ENCODE measurements at places on chromosomes 11 and 22. TPM values are rescaled to one million over a fixed set of nuclear protein-coding genes. Genes with fewer than 3 reads are reported as not detected.

DNA sequence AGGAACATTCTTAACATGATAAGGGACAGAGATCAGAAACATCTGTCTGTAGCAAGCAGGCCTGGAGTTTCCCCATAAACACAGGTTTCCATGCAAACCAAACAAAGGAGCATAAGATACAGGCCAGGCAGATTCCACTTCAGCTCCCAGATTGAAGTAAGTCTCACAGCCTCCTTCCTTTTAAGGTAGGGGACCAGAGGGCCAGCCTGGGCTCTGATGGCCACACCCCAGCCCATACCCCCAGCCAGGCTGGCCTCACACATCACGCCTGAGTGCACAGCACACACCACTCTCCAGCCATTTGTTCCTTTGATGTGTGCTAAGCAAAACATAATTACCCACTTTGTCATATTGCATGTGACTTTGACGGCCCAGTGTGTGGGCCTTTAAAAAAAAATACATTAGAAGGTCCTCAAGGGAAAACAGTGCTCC, 518.7 kb downstream of the NTM start:
- no peak overlapping the region for H3K27ac ChIP-seq
- H3K36me3 ChIP-seq: no peaks in the 10 kb centered on the region
- H3K4me3 ChIP-seq: no peak overlapping the region
- DNase-seq: no peak
- no peaks in the 10 kb centered on the region for H3K4me1 ChIP-seq
- no peaks in the 10 kb centered on the region for H3K27me3 ChIP-seq

DNA sequence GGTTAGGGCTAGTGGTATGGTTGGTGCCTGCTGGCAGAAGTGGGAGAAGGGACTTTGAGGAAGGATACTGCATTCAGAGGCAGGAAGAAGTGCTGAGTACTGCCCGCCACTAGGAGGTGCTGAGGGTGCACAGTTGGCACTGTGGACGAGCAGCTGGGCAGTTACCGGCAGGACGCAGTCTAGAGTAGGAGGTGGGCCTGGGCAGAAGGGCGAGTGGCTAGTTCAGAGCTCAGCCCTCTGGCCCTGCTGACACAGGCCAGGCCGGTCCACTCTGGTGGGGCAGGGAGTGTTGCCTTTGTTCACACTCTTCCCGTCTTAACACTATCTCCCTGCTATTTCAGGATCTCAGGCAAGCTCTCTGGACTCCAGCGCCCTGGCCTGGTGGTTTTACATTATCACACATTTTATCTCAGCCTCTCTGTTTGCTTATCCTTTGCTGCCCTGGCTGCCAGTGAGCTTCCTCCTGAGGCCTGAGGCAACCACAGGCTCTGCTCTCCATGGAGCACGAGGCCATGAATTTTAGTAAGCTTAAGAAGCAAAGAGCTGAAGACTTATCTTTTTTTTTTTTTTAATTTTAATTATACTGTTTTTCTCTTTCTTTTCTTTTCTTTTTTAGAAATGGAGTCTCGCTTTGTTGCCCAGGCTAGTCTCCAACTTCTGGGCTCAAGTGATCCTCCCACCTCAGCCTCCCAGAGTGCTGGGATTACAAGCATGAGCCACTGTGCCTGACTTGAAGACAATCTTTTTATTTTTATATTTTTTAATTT, 26.9 kb downstream of the SNAP29 start:
- H3K27ac ChIP-seq: no peak overlapping the region
- H3K36me3 ChIP-seq: no peaks in the 10 kb centered on the region
- no peaks in the 10 kb centered on the region for H3K4me1 ChIP-seq

- H3K27ac ChIP-seq: no peak overlapping the region
- DNase-seq: peak; percentile 46
- H3K36me3 ChIP-seq: no peaks in the 10 kb centered on the region
- no peak overlapping the region for H3K4me3 ChIP-seq
Observed at GRCh38 chr22:48706934-48707762, 1120.5 kb downstream of the BRD1 start.

DNA sequence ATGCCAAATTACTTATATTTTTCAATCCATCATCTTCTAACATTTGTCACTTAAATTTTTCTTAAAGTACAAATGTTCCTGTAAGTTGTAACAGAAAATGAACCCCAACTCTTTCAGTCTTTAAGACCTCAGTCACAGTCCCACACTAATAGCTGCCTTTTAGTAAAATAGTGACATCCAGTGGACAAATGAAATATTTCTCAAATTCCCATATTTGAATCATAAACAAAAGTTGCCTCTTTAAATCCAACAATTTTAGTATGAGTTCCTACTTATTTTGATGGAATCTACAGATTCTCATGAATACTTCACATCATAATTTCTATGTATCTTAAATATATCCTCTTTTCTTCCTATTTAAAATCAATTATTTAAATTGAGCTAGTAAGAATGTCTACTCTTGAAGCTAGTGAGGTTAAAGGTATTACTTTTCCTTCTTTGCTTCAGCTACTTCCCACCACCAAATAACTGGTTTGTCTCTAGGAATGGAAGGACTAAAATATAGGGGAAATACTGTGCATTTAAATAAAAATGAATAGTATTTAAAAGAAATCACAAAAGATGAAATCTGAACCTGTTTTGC, 9.2 kb downstream of the LIN7C start:
- H3K36me3 ChIP-seq: peaks cover 4% of the 10 kb centered on the region
- no peaks in the 10 kb centered on the region for H3K4me1 ChIP-seq
- H3K27ac ChIP-seq: no peak overlapping the region
- no peaks in the 10 kb centered on the region for H3K27me3 ChIP-seq

DNA sequence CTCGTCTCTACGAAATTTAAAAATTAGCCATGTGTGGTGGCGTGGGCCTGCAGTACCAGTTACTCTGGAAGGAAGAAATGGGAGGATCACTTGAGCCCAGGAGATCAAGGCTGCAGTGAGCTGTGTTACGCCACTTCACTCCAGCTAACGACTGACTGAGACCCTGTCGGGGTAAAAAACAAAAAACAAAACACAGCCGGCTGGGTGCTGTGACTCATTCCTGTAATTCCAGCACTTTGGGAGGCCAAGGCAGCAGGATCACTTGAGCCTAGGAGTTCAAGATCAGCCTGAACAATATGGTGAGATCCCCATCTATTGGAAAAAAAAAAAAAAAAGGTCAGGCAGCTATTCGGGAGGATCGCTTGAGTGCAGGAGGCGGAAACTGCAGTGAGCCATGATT, 2.4 kb downstream of the PAFAH1B2 start:
- no peaks in the 10 kb centered on the region for H3K36me3 ChIP-seq
- no peaks in the 10 kb centered on the region for H3K4me1 ChIP-seq
- no peaks in the 10 kb centered on the region for H3K27me3 ChIP-seq

DNA sequence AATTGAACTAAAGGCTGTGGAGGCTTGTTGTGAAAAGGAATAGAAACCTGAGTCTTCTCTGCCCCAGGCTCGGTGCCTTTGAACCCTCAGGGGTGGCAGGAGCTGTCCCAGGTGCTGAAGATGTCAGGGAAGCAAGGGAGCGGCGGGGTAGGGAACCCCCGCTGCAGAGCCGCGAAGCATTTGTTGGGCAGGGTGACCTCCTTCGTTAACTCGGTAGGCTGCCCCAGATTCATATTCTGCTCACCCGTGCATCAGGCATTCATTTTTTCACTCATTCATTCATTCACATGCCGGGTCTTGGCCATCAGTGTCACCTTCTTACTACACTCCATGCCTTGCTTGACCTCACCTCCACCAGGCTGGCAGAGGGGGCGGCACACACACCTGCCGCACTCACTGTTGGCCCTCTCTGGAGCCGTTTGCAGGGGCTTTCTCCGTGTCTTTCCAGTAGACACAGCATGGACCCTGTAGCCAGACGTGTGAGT, 618.9 kb downstream of the BRD1 start:
- H3K36me3 ChIP-seq: no peaks in the 10 kb centered on the region
- no peaks in the 10 kb centered on the region for H3K4me1 ChIP-seq
- H3K4me3 ChIP-seq: no peak overlapping the region
- no peak for DNase-seq

- no peaks in the 10 kb centered on the region for H3K4me1 ChIP-seq
- no peak overlapping the region for H3K4me3 ChIP-seq
Observed at GRCh38 chr11:44003736-44004451, 43.9 kb upstream of the ACCSL start.

GRCh38 chr22:17086296-17086695, 1.5 kb downstream of the IL17RA start:
- no peaks in the 10 kb centered on the region for H3K27me3 ChIP-seq
- peak; percentile 34 for DNase-seq
- no peak overlapping the region for H3K4me3 ChIP-seq
- H3K4me1 ChIP-seq: peaks cover 4% of the 10 kb centered on the region
- no peak overlapping the region for H3K27ac ChIP-seq
- no peaks in the 10 kb centered on the region for H3K36me3 ChIP-seq

DNA sequence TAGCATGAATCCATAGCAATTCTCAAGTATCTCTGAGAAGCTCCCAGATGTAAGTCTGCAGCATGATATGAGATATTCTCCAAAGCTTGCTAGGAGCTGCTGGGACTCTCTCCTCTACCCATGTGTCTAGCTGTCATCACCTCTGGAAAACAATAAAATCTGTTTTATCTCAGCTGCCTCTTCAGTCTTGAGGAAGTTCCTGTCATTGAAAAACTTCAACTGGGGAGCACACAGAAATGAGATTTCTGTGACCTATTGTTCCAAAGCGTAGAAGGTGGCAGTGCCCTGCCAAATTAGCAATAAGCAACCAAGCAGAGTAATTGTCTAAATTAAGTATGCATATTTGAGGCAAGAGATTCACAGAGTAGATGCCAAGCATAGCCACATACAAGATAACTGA, 1380.6 kb upstream of the RAG2 start:
- H3K27me3 ChIP-seq: no peaks in the 10 kb centered on the region
- no peak for DNase-seq
- no peaks in the 10 kb centered on the region for H3K36me3 ChIP-seq
- H3K4me1 ChIP-seq: no peaks in the 10 kb centered on the region
- no peak overlapping the region for H3K4me3 ChIP-seq

DNA sequence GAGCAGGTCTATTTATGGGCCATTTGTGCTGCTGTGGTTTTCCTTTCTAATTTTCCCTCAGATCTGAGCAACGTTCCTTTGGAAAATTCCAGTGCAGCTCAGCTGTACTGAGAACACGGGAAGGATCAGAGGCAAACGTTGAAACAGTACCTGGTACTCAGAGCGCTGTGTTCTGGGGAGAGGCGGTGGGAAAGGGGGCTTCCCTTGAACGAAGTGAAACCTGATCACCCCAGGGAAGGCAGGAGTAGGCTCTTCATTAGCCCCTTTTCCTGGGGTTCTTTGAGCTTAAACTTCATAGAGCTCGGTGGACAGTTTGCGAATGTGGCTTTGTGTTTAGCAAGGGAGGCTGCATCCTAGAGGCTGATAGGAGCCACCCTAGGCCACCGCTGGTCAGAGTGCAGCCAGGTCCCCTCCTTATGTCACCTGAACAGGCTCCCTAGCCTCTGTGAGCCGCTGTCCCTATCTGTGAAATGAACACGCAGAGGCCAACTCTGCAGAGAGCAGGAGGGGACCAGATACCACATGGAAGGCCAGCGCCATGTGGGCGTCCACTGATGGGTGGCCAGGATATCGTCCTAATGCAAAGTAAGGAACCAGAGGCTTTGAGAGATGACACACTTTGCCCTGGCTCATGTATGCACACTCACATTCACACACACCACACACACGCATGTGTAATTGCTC, 1464.8 kb downstream of the BRD1 start:
- H3K27ac ChIP-seq: no peak overlapping the region
- DNase-seq: peak; percentile 55
- H3K36me3 ChIP-seq: no peaks in the 10 kb centered on the region
- H3K27me3 ChIP-seq: no peaks in the 10 kb centered on the region
- no peak overlapping the region for H3K4me3 ChIP-seq

GRCh38 chr11:43972366-43972765, 29.9 kb downstream of the C11orf96 start:
- no peak overlapping the region for H3K4me3 ChIP-seq
- no peak overlapping the region for H3K27ac ChIP-seq
- H3K4me1 ChIP-seq: no peaks in the 10 kb centered on the region
- DNase-seq: no peak
- no peaks in the 10 kb centered on the region for H3K36me3 ChIP-seq
- no peaks in the 10 kb centered on the region for H3K27me3 ChIP-seq

DNA sequence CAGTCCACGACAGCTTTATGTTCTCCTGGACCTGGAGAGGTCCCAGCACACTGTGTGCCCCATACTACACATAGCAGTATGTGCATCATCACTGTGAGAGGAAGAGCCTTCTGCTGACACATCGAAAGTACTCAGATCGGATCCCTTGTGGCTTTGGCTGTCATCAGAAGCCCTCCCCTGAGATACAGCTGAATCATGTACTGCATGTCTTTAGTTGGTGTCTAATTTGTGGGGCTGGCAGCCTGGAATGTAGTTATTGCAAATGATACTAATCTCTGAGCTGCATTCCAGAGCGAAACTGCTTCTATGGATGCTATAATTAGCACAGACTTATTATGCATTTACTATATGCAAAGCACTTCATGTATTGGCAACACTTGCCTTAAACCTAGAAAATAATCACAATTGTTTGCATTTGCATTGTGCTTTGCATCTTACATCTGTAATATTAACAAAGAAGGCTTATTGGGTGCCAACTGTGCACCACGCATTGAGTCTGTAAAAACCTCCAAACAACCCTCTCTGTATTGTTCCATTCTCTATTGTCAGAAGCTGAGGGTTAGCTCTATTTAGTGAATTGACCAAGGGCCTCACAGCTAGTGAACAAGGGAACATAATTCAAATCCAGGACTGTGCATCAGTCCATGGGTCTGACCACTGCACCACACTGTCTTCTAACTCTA, 89.2 kb upstream of the CRTAM start:
- H3K36me3 ChIP-seq: no peaks in the 10 kb centered on the region
- no peaks in the 10 kb centered on the region for H3K4me1 ChIP-seq
- DNase-seq: no peak

- H3K4me1 ChIP-seq: no peaks in the 10 kb centered on the region
- H3K27me3 ChIP-seq: no peaks in the 10 kb centered on the region
- no peaks in the 10 kb centered on the region for H3K36me3 ChIP-seq
- peak overlapping the region; percentile 82 for H3K4me3 ChIP-seq
- peak; percentile 73 for DNase-seq
Observed at GRCh38 chr11:47216121-47216798, 1.5 kb downstream of the DDB2 start.

DNA sequence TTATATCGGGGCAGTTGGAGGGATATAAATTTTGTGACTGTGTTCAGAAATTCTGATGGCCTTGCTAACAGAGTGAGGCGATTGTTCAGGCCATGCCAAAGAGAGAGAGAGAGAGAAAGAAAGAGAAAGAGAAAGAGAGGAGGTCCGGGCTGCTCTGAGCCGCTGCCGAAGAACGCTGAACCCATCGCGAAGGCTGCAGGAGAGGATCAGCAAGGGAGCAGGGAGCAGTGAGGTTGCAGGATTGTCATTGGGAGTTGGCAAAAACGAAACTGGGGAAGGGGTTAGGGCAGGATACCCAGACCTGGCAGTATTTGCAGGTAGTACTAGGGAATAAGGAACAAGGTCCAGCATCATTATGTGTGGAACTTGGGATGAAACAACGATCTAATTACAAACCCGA, 537.1 kb downstream of the INSC start:
- no peaks in the 10 kb centered on the region for H3K27me3 ChIP-seq
- no peaks in the 10 kb centered on the region for H3K36me3 ChIP-seq
- no peak overlapping the region for H3K27ac ChIP-seq
- H3K4me1 ChIP-seq: no peaks in the 10 kb centered on the region

- no peaks in the 10 kb centered on the region for H3K27me3 ChIP-seq
- no peak overlapping the region for H3K27ac ChIP-seq
- no peak for DNase-seq
Observed at GRCh38 chr11:14132312-14132711, 169.8 kb downstream of the SPON1 start.

OR8B2 gene
- not detected for total RNA-seq

TMPRSS5 gene
- 2.2 TPM for total RNA-seq

IL17REL gene
- not detected for total RNA-seq

PPP1R14B gene
- total RNA-seq: 146 TPM

PGM2L1 gene
- total RNA-seq: 18.8 TPM

P2RY2 gene
- 3.9 TPM for total RNA-seq

HIRA gene
- total RNA-seq: 24.3 TPM

SYT12 gene
- total RNA-seq: 4.7 TPM

KCNK4 gene
- total RNA-seq: not detected

All from aorta (tissue), 5 donors.